ENCODE measurements at places on chromosomes 7 and 10.

DNA sequence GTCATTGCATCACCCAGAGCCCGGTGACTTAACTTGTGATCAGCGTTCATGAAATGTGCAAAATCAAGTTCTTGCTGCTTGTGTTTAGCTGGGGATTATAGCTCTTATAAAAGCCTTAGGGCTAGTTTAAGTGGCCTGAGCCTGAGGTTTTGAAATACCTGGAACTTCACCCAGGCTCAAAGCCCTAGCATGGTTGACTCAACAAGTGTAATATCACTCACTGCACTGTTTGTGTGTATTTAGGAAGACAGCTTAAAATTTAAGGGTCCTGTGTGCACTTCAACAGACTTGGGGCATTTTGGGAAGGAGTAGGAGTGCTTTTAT, 489.5 kb downstream of the GATA3 start:
- no peak for DNase-seq

DNA sequence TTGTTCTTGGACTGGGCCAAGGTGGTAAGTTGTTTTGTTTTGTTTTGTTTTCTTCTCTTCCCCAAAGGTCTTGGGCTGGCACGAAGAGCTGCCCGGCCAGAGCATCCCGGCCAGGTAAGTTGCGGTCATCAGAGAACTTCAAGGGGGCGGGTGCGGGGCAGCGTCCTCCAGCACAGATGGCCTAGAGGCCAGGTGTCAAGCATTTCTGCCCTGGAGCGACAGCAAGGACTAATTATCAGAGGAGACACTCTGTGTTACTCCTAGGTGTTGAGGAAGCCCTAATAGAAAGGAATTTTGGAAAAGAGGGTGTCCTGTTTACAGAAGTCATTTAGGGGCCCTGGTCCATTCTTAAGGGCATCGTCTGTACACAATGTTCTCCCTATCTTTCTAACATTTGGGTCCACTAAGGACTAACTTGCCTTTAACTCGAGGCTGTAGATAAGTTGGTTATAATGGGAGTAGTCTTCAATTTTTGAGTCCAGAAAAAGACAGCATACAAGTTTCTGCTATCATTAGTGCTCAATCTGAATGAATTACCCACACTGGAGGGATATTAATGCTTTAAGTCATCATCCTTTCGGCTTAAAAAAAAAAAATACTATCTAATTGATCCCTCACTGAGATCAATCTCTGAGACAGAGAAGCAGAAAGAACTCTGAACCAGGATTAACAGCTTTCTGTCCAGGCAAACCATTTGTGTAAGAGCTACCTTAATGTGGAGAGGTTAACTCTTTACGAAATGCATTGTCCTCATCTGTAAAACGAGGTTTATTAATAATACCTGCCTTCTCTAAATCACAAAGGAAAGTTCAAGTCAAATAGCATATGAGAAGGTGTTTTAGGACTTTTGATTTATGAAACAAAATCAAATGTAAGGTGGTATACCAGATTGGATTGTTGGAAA, 1.5 kb downstream of the ITGB8 start:
- DNase-seq: peak; percentile 53

- DNase-seq: no peak
These were observed 169.5 kb downstream of the CPED1 start for GRCh38 chr7:121157885-121158590.

DNA sequence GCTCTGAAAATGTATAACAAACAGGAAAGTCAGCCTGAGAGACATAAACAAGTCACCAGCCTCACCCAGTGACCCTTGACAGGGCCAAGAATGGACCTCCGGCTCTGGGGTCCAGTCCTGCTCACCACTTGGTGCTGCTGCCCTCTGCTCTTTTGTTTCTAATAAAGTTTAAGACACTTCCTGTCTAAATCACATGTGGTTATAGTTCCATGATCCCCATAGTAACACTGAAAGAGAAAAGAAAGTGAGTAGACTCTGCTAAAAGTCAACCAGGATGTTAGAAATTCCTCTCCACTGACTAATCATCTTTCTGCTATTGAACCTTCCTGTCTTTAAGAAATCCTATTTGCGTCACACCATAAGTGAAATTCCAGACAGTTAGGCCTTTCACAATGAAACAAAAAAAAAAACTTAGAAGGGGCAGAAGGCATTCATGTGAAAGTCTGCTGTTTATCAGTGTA, 179.2 kb upstream of the BET1 start:
- no peak for DNase-seq

DNA sequence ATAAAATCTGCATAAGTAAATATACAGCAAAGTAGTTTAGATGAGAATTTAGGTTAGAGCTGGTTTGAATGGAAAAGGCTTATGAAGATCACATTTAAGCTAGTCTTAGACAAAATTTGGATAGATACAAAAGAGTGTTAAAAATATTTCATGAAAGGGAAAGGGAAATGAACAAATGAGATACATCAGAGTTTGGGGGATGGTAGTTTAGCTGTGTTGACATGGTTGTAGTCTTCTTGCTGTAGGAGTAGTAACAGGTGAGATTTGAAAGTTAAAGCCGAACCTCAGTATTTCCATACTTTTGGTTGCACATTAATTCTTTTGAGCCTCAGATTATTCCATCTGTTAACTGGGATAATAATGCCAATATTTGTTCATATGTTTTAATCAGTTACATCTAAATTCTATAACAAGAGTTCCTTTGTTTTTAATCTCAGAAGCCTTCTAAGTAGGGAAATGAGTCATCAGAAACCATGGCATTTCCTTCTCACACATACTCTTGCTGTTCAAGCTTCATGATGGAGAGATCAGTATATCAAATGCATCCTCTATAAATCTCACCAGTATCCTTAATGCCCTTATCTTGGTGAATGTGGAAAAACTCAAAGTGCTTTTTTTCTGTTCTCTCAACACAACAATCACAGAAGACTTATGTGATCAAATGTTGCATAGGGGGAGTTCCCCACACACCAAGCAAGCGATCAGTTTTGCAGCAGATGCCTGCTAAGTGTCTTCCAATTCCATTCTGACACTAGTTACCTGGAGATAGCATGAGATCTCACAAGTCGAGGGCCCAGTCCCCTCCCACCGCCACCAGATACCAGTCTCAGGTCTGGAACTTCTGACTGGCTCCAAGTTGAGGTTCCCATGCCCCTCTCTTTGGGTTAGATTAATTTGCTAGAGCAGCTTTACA, 84.7 kb downstream of the MAPK8 start:
- DNase-seq: no peak

- DNase-seq: no peak
These were observed 19.0 kb upstream of the NKX6-2 start for GRCh38 chr10:132804785-132805426.

DNA sequence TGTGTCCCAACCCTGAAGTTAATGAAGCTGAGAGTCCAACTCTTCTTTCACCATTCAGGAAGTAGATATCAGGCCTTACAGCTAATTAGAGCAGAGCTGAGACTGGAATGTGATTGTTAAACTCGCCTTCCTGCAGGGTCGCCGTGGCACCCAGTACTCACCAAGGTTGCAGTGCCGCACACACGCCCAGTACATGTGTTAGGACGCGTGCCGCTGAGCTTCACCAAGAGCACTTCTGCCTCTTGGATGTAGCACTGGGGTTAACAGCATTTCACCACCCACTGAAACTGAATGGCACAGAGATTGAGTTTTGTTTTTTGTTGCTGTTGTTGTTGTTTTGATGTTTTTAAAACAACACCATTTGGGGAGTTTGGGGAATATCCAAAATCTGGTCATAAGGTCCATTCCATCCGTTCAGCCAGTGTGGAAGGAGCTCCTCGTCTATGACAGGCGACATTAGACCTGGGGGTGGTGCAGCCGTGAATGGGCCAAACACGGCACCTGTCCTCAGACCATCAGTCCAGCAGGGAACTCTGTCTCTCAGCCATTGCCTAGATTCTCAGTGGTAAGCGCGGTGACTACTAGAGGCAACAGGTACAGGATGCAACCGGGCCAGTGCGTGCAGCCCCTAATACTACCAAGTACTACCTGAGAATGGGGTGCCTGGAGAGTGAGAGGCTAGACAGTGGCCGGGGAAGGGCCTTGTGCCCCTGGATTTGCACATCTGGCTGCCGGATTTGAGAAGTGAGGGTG, 21.9 kb downstream of the WIPI2 start:
- no peak for DNase-seq

GRCh38 chr7:107105591-107106245, 61.2 kb downstream of the PRKAR2B start:
- DNase-seq: no peak

GRCh38 chr7:16200591-16200990, 220.7 kb downstream of the CRPPA start:
- no peak for DNase-seq

DNA sequence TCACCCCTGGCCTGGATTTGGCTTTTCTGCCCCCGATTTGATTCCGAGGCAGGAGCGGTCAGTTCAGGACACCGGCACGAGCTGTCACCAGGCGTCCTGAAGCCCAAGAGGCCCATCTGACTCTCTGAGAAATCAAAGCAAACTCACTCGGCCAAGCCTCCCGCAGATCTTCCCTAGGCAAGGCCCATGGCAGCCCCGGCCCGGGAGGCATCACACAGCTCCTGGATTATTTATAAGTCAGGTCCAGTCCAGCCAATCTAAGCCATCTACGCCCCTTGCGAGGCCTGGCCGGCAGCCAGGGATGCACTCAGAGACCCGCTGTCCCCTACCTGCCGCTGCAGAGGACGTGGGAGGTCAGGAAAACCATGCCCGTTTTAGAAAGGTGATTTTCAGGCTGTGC, 87.3 kb upstream of the DIP2C start:
- no peak for DNase-seq

- peak; percentile 7 for DNase-seq
These were observed 28.9 kb downstream of the SKIDA1 start for GRCh38 chr10:21496343-21497176.

- DNase-seq: peak; percentile 23
These were observed 82.4 kb downstream of the PHYHIPL start for GRCh38 chr10:59258890-59259289.

GRCh38 chr10:98265403-98266378, 2.3 kb downstream of the LOXL4 start:
- no peak for DNase-seq

GRCh38 chr10:3774814-3775695, 10.0 kb downstream of the KLF6 start:
- DNase-seq: no peak

DNA sequence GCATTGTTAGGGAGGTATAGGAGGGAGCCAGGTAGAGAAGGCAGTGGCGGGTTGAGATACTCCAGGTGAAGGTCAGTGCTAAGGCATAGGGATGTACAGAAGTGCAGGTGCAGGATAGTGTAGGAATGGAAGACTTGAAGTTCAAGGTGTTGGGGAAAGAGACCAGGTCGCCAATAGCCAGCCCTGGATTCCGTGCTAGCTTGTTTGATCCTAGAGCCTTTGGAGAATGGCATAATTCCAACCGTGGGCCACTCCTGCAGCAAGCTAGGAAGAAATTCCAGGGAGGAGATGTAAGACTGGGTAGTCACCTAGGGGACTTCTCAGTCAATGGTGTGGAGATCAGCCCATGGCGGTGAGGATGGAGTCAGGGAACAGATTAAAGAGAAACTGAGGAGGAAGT, 272.7 kb downstream of the RPS24 start:
- no peak for DNase-seq

- no peak for DNase-seq
These were observed 691.8 kb downstream of the NXPH1 start for GRCh38 chr7:9125246-9125645.

DNA sequence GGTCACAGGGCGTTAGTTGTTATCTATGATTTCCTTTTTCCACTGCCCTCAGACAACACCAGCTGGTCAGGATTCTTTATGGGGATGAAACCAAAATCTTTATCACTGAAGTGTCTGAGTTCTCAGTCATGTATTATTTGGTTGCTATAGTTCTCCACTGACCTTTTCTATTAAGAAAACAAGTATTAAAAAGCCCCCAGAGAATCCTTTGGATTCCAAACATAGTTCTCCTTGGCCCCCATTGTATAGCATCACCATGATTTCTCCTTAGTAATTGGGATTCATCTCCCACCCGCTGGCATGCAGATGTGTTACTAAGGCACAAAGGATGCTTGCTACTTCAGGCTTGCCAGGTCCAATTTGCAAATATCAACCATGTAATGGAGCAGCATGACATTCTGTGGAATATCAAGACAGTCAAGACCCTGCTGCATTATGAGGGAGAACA, 94.3 kb downstream of the IQUB start:
- no peak for DNase-seq

GRCh38 chr7:23213755-23214154, 31.9 kb downstream of the NUP42 start:
- no peak for DNase-seq

GRCh38 chr7:12064586-12065127, 146.4 kb upstream of the TMEM106B start:
- DNase-seq: no peak

DNA sequence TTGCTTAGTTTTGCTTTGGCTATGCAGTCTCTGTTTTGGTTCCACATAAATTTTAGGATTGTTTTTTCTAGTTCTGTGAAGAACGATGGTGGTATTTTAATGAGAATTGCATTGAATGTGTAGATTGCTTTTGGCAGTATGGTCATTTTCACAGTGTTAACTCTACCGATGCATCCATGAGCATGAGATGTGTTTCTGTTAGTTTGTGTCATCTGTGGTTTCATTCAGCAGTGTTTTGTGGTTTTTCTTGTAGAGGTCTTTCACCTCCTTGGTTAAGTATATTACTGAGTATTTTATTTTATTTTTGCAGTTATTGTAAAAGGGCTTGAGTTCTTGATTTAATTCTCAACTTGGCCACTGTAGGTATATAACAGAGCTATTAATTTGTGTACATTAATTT, 78.2 kb upstream of the ZNF92 start:
- no peak for DNase-seq

- peak; percentile 62 for DNase-seq
These were observed 76.5 kb downstream of the AUTS2 start for GRCh38 chr7:69674701-69675182.

DNA sequence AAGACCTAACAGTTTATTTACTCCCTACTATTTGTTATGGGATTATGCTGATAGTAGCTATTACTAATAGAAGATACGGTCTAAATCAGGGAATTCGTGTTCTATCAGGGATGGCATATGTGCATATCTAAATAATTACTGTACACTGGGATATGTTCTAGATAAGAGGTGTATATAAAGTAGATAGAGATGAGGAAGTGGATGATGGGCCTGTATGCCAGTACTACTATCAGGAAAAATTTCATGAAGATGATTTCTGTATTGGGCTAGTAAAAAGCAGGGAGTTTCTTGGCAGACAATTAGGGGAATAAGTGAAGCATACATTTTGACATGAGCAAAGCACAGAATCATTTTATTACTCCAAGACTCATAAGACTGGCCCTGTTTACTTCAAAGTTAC, 26.2 kb downstream of the PTPN12 start:
- no peak for DNase-seq

GRCh38 chr10:102020938-102021337, 35.0 kb downstream of the ARMH3 start:
- DNase-seq: no peak

GRCh38 chr7:41880107-41880506, 177.2 kb upstream of the INHBA start:
- DNase-seq: no peak

- DNase-seq: no peak
These were observed 3.5 kb upstream of the COL28A1 start for GRCh38 chr7:7539152-7539551.

GRCh38 chr10:18043148-18044006, 91.7 kb downstream of the SLC39A12 start:
- DNase-seq: no peak

- no peak for DNase-seq
These were observed 28.1 kb downstream of the ADAP1 start for GRCh38 chr7:926061-927030.
